ENCODE measurements at places on chromosomes 7 and 10.
A peak's percentile ranks its signal among the peaks of the same experiment; 100 is the strongest.

DNA sequence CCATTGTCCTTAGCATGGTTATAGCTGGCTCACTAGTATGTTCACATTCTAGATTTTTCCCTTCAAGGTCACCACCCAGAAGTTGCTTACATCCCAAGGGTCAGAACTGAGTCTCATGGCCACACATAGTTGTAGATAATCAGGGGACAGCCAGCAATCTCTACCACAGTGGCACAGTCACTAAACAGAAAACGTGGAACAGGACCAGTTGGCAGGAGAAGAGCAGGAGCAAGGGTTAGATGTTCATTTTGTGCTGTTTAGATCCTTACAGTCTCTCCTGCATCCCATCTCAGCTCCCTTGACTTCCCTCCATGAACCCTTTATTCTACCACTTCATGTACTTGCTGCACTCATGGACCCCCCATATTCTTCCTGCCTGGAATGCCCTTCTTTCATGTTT is 73.9 kb downstream of the LRMDA start:
- no peak for DNase-seq

GRCh38 chr7:156578978-156579430 is 61.6 kb upstream of the RNF32 start:
- DNase-seq: no peak

- DNase-seq: no peak
Measured at GRCh38 chr10:85914720-85915119, 451.9 kb downstream of the GRID1 start.

DNA sequence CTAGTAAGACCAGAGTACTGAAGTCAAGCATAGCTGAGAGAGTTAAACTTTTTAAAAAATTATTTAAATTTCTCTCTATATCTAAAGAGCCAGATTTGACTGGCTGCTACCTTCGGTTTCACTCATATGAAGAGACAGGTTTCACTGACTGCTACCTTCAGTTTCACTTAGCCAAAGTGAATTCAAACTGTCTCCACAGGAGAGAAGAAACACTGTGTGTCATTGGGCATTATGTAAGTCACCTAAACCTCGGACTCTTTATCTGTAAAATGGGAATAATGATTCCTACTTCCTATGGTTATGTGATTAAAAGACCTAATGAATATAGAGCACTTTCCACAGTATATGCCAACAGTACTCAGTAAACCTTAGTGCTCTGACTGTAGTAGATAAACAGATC is 41.6 kb upstream of the MET start:
- DNase-seq: no peak

GRCh38 chr7:140214075-140214684 is 37.4 kb upstream of the KDM7A start:
- no peak for DNase-seq

GRCh38 chr10:25493122-25493893 is 318.5 kb downstream of the GPR158 start:
- no peak for DNase-seq

GRCh38 chr10:110433740-110434139 is 64.0 kb upstream of the DUSP5 start:
- DNase-seq: no peak

DNA sequence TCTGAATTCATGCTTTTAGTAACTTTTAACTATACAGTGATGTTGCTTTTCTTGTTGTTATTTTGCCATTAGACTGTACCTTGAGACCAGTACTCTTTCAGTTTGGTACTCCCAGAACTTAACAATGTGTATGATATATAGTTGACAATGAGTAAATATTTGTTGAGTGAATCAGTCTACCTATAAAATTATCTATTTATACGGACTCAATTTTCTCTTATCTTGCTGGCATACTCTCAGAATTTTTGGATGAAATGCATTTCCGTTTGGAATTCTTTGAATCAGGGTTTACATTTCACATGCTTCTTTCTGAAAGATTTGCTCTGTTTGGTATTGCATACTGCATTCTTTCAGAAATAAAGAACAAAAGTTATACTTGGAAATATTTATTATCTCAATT is 47.8 kb upstream of the LRRC17 start:
- no peak for DNase-seq

GRCh38 chr10:68099736-68100135 is 9.6 kb upstream of the MYPN start:
- DNase-seq: no peak

GRCh38 chr10:5565205-5565545 is 40.4 kb downstream of the CALML3 start:
- DNase-seq: no peak

- no peak for DNase-seq
Measured at GRCh38 chr7:96320442-96320841, 1.5 kb downstream of the SLC25A13 start.

GRCh38 chr7:134356421-134356936 is 39.7 kb upstream of the SLC35B4 start:
- no peak for DNase-seq

- DNase-seq: no peak
Measured at GRCh38 chr10:97687785-97688781, 1.0 kb upstream of the AVPI1 start.

DNA sequence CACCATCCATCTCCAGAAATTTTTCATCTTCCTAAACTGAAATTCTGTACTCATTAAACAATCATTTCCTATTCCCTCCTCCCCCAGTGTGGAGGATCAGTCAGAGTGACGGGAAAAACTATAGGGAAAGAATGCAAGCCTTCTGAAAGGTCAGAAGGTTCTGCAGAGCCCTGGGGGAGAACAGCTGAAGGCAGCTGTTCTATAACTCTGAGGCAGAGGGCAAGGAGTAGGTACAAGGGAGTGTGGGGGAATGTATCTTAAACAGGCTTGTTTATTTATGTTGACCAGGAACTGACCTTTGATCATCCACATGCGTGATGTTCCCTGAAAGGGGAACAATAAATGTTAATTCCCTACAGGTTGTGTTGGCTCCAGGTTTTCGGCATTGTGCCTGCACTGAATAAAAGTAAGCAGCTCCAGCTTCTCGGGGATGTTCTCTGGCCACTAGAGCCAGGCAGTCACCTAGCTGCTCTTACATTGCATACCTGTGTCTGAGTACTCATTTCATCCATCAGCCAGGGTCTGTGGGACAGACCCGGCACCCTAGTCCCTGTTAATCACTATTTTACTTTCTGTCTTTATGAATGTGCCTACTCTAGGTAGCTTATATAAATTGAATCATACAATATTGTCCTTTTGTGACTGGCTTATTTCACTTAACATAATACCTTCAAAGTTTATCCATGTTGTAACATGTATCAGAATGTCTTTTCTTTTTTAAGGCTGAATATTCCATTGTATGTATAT is 5.8 kb downstream of the IFIT1 start:
- no peak for DNase-seq

- DNase-seq: no peak
Measured at GRCh38 chr7:25636168-25636567, 407.9 kb upstream of the NPVF start.

DNA sequence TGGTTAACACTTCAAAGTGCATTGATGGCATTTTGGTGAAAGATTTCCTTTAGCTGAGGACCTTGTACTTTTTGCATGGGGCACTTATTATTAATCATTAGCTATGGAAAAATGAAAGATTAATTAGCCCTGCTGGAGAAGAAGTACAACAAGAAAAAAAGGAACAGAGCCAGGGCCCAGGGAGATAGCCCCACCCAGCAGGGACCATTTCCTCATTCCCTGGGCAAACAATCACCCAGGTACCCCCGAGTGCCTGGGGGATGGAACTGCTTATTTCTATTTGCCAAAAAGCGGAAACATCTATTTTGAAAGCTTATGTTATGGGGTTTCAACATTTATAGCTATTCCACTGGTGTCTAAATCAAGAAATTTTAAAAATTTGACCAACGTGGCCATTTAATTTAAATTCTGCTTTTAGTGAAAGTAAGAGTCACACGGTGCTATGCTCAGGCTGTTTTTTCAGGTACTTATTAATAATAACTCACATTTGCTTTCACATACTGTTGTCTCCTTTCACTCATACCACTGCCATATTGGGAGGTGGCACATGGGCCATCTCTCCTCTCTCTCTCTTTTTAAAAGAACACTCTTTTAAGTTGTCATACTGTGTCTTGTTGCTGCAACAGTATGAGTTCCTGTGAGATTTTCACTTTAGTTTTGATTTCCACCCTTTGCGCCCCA is 143.6 kb upstream of the KIF5B start:
- no peak for DNase-seq

- no peak for DNase-seq
Measured at GRCh38 chr10:75774783-75775490, 343.5 kb downstream of the LRMDA start.

GRCh38 chr7:28157076-28157745 is 23.4 kb downstream of the JAZF1 start:
- DNase-seq: no peak

- DNase-seq: no peak
Measured at GRCh38 chr7:124940306-124940705, 10.7 kb upstream of the POT1 start.

- no peak for DNase-seq
Measured at GRCh38 chr10:8502573-8502972, 448.1 kb downstream of the GATA3 start.

GRCh38 chr7:25006276-25006675 is 26.3 kb upstream of the OSBPL3 start:
- no peak for DNase-seq

GRCh38 chr10:75396631-75397495 is 4.7 kb downstream of the ZNF503 start:
- DNase-seq: no peak

- no peak for DNase-seq
Measured at GRCh38 chr10:129090618-129091366, 376.2 kb upstream of the MGMT start.

GRCh38 chr10:131402771-131403650 is 91.5 kb upstream of the TCERG1L start:
- DNase-seq: no peak

DNA sequence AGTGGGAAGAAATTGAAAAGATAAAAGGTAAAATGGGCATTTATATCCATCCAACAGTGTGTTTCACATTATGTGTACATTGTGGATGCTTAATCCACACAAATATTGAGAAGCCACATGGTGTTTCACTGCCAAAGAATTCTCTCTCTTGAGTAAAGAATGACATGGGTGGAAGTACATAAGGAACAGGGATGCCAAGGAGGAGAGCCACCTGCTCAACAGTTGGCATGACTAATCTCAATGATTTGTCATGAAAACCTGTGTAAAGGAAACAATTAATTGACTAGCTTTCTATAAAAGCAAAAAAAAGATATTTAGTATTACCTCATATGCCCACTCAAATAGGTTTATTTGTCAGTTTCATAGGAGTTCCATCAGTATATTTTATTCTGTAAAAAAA is 43.1 kb downstream of the MAGI2 start:
- DNase-seq: no peak

GRCh38 chr7:2845034-2845592 is 1.0 kb upstream of the GNA12 start:
- no peak for DNase-seq

- no peak for DNase-seq
Measured at GRCh38 chr10:107094824-107095522, 69.5 kb downstream of the SORCS1 start.

- no peak for DNase-seq
Measured at GRCh38 chr10:86325158-86325557, 41.4 kb downstream of the GRID1 start.

DNA sequence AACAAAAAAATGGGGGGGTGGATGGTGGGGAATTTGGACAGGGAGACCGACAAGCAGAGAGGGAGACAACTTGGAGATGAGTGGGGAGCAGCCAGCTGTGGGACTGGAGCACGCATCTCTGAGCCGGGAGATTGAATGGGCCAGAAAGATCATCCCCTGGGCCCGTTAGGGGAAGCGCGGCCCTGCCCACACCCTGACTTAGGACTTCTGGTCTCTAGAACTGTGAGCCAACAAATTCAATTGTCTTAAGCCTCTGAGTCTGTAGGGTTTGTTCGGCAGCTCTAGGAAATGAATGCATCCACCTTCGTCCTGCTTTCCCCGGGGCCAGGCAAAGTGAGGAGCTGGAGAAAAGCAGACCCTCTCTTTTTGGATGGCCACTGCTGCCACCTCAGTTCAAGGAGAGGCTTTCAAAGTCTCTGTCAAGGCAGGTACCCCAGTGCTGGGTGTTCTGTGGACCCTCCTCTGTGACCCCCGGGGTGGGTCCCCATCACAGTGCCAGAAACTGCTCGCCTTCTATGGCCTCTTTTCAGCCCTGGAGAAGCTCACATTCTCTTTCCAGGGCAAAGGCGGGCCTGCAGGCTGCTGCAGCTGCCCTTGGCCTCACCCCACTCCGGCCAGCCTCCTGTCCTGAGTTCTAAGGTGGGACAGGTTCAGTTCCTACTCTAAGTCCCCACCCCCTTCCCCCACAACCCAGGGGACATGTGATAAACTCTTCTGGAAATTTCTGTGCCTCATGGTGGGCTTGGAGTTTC is 423.2 kb downstream of the RPS24 start:
- no peak for DNase-seq

DNA sequence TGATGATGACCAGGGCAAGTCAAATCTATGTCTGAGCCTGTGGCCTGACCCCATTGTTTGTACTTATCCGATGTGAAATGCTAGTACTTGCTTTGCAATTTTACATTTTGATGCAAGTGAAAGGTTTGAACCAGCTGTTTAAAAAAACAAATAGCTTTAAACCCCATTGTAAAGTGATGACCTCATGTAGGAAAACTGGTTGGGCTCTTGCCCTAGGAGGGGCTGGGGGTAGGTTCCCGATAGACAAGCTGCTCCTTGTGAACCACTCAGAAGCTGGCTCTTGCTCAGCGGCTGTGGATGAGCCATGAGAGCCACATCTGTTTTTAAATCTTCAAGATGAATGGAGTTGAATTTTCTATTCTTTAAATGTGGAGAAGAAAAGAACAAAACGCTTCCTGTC is 185.3 kb downstream of the WDR11 start:
- no peak for DNase-seq

DNA sequence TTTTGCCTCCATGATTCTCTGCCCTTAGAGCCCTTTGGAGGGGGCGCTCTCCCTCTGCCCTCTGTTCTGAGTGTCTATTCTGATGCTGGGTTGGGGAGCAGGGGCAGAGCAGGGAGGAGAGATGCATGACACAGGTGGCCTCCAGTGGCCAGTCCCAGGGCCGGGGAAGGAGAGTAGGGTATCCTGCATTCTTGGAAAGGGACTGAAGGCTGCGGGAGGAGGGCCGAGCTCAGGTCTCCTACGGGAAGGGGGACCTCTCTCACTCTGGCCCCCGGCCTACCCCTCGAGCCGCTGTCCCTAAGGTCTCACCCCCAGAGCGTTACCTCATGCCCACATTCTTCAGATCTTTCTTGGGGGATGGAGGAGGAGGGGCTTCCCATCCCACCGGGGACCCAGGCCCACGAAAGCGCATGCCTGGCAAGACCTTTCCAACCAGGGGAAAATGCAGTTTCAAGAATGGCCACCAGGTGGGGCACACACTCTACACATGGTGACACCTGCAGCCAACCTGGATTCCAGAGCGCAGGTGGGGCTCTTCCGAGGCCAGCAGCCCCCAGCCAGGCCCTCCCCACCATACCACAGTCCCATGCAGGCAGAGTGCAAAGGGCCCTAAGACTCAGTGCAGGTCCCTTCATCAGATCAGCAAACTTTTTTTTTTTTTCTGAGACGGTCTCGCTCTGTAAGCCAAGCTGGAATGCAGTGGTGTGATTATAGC is 86.4 kb downstream of the MYL10 start:
- peak; percentile 71 for DNase-seq

- DNase-seq: no peak
Measured at GRCh38 chr7:149718730-149719049, 54.7 kb downstream of the ZNF467 start.
